GM12892 (cell line): ENCODE measurements at places on chromosomes 5 and 9.

DNA sequence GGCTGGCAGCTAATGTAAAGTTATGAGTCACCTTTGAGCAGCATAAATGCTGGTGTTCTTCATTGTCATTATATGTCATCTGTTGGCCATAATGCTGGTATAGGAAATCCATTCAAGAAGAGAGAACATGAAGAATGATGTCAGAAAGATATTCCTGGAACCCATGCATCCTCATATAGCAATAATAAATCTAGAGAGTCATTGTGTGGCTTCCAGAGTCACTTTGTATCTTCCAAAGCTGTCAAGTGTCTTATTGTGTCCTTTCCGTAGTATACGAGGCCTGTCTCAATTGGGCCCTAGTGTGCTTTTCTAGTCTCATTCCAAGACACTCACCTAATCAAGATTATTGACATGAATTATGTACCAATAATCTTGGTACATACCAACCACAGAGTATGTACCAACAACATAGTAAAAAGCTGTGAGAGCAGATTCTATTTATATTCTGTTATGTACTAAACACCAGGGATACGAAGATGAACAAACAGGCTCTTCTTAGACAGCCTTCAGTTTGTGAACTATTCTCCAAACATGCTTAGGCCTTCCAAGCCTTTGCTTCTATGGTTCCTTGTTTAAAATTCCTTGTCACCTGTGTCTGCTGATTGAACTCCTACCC, 110.1 kb downstream of the ERCC6L2 start:
- no peak for DNase-seq

DNA sequence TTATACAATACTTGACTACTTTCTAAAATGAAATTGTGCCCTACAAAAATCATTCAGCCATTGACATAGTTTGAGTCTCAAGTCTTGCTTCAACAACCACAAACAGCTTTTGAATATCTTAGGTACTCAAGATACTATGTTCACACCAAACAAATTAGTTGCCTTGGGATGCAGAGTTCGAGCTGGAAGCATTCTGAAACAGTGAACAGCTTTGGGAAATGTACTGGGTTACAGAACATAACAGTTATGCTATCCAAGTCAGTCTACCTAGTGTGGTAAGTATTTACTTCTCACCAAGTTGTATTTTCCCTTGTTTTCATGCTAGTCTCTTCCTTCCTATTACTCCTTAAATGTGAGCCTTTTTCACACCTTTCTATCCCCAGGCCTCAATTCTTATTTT, 143.2 kb downstream of the SSBP2 start:
- no peak for DNase-seq

GRCh38 chr5:159971931-159972461, 36.9 kb upstream of the TTC1 start:
- no peak for DNase-seq

- DNase-seq = no peak
Observed at GRCh38 chr5:88940713-88941112, 57.7 kb upstream of the MEF2C start.
